ENCODE measurements at places on chromosomes 6 and 20. TPM values are rescaled to one million over a fixed set of nuclear protein-coding genes. Genes with fewer than 3 reads are reported as not detected.

DNA sequence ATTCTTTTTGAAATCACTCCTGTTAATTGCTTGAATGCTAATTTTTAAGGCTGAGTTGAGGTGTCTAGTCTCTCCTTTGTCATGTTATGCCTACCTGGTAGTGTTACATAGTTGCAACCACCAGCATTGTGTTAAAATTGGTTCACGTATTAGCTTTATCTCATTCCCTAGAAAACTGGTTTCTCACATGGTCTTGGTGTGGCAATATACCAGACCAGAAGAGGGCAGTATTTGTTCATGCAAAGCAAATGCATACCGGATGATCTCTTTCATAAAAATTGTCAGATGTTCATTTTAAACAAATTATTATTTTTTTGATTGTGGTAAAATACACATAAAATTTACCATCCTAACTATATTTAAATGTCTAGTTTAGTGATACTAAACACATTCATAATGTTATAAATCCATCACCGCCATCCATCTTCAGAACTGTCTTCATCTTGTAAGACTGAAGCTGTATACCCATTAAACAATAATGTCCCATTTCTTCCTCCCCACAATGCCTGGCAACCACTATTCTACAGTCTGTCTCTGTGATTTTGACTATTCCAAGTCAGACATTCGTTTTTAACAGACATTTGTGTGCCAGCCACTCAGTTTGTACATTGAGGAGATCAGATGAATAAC, 92.8 kb downstream of the ATRN start:
- peak; percentile 58 for DNase-seq

DNA sequence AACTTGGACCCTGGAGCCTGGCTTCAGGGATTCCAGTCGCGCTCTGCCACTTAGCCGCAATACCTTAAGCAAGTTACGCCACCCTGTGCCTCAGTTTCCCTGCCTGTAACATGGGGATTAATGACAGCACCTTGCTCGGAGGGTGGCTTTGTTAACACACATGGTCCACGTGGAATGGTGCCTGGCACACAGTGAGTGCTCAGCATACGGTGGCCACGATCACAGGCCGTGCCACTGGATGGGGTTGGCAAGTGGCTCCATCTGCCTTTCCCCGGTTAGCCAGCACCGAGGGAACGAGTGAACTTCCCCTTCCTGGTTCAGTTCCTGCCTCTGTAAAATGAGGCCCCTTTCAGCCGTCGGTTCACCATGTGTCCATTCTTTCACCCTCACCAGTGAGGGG, 17.2 kb downstream of the C6orf132 start:
- DNase-seq, result no peak

- no peak for DNase-seq
Observed at GRCh38 chr6:9594746-9595145, 820.1 kb downstream of the TFAP2A start.

Gene ABHD16B
- not detected for polyA plus RNA-seq

DNA sequence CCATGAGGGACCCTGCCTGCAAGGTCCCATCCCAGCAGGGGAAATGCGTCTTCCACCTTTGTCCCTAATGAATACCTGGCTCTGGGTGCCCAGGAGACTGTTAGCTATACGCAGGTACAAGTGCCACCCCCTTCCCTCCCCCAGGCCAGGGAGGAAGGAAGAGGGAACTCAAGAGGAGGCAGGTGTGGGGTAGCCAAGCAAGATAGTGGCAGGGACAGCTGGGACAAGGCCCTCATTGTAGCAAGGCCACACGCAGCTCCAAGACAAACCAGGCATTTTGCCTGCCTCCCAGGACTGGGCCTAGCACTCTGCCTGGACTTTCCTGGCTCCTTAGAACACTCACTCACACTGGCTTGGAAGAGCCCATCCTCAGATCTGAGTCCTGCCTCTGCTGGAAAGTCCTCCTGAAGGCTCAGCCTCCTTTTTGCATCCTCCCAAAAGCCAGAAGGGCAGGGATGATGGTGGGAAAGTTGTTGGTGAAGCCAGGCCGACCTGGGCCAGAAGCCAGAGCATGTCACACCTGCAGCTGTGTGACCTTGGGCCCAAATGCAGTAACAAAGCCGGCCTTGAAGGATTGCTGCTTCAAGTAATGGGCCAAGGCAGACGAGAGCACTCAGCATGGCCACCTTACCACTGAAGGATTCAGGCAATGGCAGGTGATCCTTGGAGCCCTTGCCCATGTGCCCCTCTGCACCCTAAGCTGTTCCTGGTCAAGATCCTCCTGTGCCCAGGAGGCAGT, 27.7 kb downstream of the SNPH start:
- DNase-seq, result no peak

DNA sequence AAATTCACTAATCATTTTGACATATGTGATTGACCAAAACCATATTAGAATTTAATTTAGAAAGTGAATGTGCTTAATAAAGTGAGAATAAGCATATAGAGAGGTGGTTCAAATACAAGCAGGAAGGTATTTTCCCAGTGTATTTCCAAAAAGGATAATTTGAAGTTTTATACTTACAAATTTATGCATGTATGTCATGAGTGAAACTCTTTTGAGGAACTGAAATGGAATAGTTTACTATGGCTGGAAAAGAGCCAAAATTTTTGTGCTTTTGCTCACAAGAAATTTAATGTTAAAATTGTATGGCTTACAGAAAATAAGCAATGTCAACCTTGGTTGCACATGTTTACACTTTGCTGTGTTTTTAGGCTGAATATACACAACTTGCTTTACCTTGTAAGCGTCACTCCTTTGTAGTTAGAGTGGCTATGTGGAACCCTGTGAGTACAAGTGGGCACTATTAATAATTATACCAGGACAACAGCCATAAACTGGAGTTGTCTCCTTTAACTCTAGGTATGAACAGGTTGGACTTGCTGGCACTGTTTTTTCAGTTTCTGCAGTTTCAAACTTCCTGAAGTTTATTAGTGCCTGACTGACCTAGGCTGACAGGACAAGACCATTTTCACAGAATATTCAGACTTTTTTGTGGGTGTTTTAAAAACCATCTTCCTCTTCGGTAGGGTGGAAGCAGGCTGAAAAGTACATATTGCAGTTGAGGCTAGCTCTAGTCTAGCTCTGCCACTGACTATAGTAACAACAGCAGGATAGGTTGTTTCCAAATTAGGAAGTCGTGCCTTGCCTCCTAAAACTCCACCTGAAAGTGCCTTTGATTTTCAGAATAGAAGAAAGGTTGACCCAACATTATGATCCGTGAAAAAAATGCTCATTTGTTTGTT, 6.0 kb downstream of the AFDN start:
- DNase-seq, result no peak

DNA sequence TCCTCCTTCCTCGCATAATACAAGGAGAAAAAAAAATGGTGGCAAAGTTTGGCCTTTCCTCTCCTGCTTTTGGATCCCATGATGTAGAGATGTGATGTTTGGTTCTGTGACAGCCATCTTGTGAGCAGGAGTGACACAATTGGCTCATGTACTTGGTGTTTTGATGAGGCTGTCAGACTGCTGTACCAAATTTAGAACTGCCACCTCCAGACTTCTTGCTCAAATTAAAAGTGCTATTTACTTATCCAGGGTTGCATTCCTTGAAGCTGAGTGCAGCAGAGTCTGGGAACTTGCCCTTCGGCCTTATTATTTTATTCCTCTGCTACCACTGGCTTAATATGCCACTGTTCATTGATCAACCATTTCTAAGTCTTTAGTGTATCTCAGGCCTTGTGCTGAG, 21.9 kb downstream of the BCAS1 start:
- no peak for DNase-seq

Gene HLA-DMB
- polyA plus RNA-seq, result 0.75 TPM

GRCh38 chr6:52517502-52518278, 59.2 kb downstream of the TRAM2 start:
- DNase-seq, result peak; percentile 94

Data from endothelial cell of umbilical vein (primary cell).